ENCODE measurements at places on chromosomes 13 and 19.
A peak's percentile ranks its signal among the peaks of the same experiment; 100 is the strongest.

GRCh38 chr19:53294786-53295441 lies 27.4 kb upstream of the VN1R4 start:
- no peaks in the 10 kb centered on the region for H3K36me3 ChIP-seq
- H3K4me1 ChIP-seq: no peaks in the 10 kb centered on the region
- no peaks in the 10 kb centered on the region for H3K27me3 ChIP-seq
- no peak overlapping the region for H3K27ac ChIP-seq

DNA sequence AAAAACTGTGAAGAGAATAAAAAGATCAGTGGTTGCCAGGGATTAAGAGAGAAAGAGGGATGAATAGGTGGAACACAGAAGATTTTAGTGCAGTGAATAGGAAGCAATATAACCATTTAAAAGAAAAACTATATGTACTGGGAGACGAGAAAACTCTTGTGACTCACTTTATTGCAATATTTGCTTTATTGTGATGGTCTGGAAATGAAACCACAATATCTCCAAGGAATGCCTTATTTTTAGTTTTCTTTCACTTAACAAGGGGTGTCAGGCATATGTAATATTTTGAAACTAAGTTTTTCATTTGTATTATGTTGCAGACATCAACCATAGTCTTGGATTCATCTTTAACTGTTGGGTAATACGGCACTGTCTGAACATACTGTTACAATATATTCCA lies 1308.2 kb downstream of the PCDH9 start:
- H3K4me3 ChIP-seq: no peak overlapping the region
- no peaks in the 10 kb centered on the region for H3K36me3 ChIP-seq
- no peak for DNase-seq

GRCh38 chr13:37202264-37202663 lies 96.8 kb upstream of the CSNK1A1L start:
- H3K27ac ChIP-seq: peak overlapping the region; percentile 18
- H3K27me3 ChIP-seq: no peaks in the 10 kb centered on the region
- peak; percentile 46 for DNase-seq
- no peak overlapping the region for H3K4me3 ChIP-seq

DNA sequence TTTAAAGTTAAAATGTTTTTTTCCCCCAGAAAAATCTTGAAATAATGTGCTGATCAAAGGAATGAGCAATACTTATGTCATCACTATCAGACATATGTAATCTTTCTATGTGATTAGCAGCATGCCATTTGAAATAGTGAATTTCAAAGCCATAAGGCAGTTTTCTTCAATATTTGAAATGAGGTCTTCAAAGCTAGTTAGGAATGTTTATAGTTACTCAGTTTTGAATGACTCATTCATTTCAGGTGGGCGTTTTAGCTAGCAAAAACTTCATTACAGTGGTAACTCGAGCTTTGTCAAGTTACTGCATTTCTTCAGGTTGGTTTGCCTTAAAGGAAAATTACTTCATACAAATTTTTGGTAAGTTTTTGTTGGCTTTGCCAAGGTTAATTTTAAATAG lies 102.1 kb downstream of the ATP8A2 start:
- no peak overlapping the region for H3K4me3 ChIP-seq
- no peak overlapping the region for H3K27ac ChIP-seq
- H3K27me3 ChIP-seq: no peaks in the 10 kb centered on the region
- H3K4me1 ChIP-seq: peaks cover 7% of the 10 kb centered on the region
- H3K36me3 ChIP-seq: no peaks in the 10 kb centered on the region

DNA sequence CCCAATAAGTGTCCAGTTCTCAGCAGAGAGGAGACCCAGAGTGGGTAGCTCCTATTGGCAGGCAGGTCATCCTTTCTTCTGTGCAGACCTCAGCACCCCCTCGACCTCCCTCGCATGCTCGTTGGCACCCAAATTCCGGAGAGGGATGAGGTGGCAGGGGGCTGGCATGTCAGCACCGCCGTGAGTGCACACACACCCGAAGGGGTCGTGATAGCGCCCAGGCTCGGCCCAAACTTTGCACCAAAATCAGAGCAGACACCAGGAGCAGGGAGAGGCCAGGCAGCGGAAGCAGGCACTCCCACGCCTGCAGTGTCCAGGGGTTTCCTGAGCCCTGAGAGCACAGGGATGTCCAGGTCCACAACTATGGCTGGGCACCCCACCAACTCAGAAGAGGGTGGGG lies 1503.8 kb upstream of the PCDH20 start:
- H3K36me3 ChIP-seq: no peaks in the 10 kb centered on the region
- no peak overlapping the region for H3K4me3 ChIP-seq

DNA sequence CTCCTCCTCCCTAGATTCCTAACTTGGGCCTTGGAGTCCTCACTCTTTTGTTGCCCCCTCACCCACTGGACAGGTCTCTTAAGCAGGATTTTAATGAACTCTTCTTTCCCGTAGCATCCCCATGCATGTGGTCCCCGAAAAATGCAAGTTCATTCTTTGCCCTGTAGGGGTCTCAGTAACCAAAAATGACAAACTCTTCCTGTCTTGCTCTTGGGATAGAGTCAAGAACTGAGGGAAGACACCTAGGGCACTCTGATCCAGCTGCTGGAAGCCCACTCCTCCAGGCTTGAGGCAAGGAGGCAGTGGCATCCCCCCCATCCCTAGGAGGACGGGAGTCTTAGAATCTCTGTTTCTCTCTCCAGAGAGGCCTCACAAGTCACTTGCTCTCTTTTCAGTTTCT lies 987.0 kb downstream of the DIAPH3 start:
- no peaks in the 10 kb centered on the region for H3K27me3 ChIP-seq
- H3K27ac ChIP-seq: no peak overlapping the region
- no peaks in the 10 kb centered on the region for H3K36me3 ChIP-seq
- no peaks in the 10 kb centered on the region for H3K4me1 ChIP-seq

- H3K4me1 ChIP-seq: no peaks in the 10 kb centered on the region
- no peak overlapping the region for H3K27ac ChIP-seq
- no peaks in the 10 kb centered on the region for H3K36me3 ChIP-seq
- H3K4me3 ChIP-seq: no peak overlapping the region
- peak; percentile 18 for DNase-seq
Measured at GRCh38 chr13:32984857-32985626, 31.2 kb upstream of the KL start.

DNA sequence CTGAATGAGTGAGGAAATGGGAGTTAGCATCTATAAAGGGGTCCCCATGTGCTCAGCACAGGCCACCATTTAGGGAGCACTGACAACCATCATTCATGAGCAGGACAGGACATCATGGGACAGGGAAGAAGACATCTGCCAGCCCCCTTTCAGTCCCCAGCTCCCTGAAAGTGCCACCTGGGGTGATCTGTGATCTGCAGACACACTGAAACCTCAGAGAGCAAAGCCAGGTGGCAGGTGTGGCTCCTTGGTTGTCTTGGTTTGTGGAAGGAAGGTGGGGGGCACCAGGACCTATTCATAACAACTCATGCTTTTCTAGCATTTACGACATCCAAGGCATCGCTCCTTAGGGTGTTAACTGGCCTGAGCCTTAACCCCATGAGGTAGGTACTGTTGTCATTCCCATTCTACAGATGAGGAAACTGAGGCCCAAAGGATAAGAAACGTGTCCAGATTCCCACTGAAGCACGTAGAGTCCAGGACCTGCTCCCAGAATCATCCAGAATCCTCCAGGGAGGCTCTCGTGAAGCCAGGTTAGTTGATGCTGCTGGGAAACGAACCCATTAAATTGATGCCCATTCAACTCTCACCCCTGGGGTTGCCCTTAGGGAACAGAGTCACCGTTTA lies 5.8 kb downstream of the KDELR1 start:
- peaks cover 50% of the 10 kb centered on the region for H3K36me3 ChIP-seq
- peaks cover 5% of the 10 kb centered on the region for H3K4me1 ChIP-seq
- H3K27me3 ChIP-seq: no peaks in the 10 kb centered on the region
- no peak overlapping the region for H3K4me3 ChIP-seq

DNA sequence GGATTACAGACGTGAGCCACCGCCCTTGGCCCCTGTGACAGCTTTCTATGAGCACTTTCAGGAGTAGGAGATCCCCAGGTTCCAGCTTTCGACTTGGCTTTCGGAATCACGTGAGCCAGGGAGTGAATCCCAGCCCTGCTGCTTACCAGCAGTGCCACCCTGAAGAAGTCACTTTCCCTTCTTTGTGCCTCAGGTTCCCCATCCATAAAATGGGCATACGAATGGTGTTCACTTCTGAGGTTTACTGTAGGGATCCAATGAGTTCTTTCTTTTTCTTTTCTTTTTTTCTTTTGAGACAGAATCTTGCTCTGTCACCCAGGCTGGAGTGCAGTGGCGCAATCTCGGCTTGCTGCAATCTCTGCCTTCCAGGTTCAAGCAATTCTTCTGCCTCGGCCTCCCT lies 4.3 kb upstream of the HOMER3 start:
- H3K27me3 ChIP-seq: no peaks in the 10 kb centered on the region
- no peaks in the 10 kb centered on the region for H3K36me3 ChIP-seq
- H3K27ac ChIP-seq: no peak overlapping the region
- peaks cover 5% of the 10 kb centered on the region for H3K4me1 ChIP-seq
- no peak overlapping the region for H3K4me3 ChIP-seq
- no peak for DNase-seq

DNA sequence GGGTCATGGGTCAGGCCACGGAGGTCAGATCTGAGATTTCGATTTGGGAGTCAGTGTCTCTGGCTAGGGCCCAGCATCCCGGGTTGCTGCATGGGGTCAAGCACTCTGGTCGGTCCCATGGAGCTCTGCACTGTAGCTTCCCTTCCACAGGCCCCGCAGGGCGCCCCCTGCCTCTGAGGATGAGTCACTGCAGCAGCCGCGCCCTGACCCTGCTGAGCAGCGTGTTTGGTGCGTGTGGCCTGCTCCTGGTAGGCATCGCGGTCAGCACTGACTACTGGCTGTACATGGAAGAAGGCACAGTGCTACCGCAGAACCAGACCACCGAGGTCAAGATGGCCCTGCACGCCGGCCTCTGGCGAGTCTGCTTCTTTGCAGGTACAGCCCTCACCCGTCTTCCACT lies 3.6 kb downstream of the CACNG7 start:
- no peaks in the 10 kb centered on the region for H3K4me1 ChIP-seq
- DNase-seq: no peak
- H3K36me3 ChIP-seq: no peaks in the 10 kb centered on the region
- H3K4me3 ChIP-seq: no peak overlapping the region
- peaks cover 17% of the 10 kb centered on the region for H3K27me3 ChIP-seq

- H3K4me3 ChIP-seq: no peak overlapping the region
- H3K36me3 ChIP-seq: no peaks in the 10 kb centered on the region
- H3K27me3 ChIP-seq: peaks cover 4% of the 10 kb centered on the region
- H3K27ac ChIP-seq: no peak overlapping the region
- no peaks in the 10 kb centered on the region for H3K4me1 ChIP-seq
Measured at GRCh38 chr19:19532806-19533701, 4.3 kb downstream of the YJEFN3 start.

DNA sequence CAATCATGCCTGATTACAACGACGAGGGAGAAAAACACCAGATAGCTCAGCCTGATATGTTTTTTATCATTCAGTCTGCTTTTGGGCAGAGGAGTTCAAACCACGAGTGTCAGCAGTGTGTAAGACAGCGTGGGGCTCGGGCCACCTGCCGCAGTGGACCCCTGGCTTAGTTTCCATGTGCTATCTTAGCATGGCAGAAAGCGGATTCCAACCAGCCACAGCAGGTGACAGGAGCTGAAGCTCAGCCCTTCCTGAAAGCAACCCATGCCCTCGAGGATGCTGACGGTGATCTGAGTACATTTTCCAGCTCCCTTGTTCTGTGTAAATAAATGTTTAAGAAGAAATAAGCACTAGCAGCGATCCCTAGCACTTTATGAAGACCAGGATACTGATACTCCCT lies 32.2 kb upstream of the MBNL2 start:
- H3K4me1 ChIP-seq: peaks cover 9% of the 10 kb centered on the region
- no peak for DNase-seq
- no peaks in the 10 kb centered on the region for H3K27me3 ChIP-seq
- no peaks in the 10 kb centered on the region for H3K36me3 ChIP-seq

Data from astrocyte (in vitro differentiated cells and primary cell).